Eye (tissue), 1 donor: ENCODE measurements at places on chromosomes 11 and 22.

GRCh38 chr11:1087961-1088926 lies 13.6 kb downstream of the MUC2 start:
- DNase-seq: no peak

GRCh38 chr11:12618743-12619540 lies 55.3 kb upstream of the TEAD1 start:
- no peak for DNase-seq

GRCh38 chr11:65538232-65538914 lies 13.5 kb downstream of the SCYL1 start:
- no peak for DNase-seq

DNA sequence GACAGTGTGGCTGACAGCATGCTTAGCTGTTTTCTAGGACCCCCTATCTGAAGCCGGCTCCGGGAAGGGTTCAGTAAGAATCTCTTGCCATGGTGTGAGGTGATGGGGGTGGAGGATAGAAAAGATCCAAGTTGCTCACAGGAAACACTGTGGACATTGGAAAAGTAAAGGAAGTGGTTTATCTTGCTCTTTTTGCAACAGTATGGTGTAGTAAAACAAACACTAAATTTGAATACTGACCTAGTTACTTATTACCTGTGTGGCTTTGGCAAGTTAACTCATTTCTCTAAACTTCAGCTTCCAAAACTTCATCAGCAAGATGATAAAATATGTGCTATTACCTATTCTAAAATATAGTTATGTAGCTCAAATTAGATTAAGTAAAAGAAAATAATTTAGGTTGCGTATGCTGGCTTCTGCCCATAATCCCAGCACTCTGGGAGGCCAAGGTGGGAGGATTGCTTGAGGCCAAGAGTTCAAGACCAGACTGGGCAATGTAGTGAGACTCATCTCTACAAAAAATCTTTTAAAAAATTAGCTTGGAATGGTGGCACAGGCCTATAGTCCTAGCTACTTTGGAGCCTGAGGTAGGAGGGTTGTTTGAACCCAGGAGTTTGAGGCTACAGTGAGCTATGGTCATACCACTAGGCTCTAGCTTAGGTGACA lies 51.6 kb upstream of the APOA1 start:
- no peak for DNase-seq

- no peak for DNase-seq
Observed at GRCh38 chr11:57793351-57794115, 31.9 kb downstream of the CTNND1 start.

DNA sequence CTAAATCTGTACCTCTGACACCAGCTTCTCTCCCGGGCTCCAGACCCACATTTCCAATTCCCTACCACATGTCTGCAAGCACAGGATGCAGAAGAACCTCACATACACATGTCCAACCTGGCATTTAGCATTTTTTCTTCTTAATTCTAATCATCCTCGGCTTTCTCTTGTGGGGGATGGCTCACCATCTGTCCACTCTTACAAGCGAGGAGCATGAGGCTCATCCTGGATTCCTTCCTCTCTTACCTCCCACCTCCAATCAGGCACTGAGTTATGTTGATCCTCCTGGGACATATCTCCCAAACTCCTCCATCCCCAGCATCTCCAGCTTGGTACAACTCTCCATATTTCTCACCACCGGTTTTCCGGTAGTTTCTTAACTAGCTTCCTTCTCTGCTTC lies 149.8 kb upstream of the LARGE1 start:
- DNase-seq: no peak

GRCh38 chr11:121521145-121522042 lies 68.6 kb upstream of the SORL1-AS1 start:
- DNase-seq: no peak

- DNase-seq: no peak
Observed at GRCh38 chr11:129289350-129290040, 86.2 kb upstream of the BARX2 start.
